ENCODE measurements at places on chromosomes 11 and 22.

GRCh38 chr11:19739872-19740271 is 27.2 kb downstream of the NAV2 start:
- no peak for DNase-seq

GRCh38 chr11:116221351-116221750 is 551.4 kb downstream of the BUD13 start:
- DNase-seq: no peak

DNA sequence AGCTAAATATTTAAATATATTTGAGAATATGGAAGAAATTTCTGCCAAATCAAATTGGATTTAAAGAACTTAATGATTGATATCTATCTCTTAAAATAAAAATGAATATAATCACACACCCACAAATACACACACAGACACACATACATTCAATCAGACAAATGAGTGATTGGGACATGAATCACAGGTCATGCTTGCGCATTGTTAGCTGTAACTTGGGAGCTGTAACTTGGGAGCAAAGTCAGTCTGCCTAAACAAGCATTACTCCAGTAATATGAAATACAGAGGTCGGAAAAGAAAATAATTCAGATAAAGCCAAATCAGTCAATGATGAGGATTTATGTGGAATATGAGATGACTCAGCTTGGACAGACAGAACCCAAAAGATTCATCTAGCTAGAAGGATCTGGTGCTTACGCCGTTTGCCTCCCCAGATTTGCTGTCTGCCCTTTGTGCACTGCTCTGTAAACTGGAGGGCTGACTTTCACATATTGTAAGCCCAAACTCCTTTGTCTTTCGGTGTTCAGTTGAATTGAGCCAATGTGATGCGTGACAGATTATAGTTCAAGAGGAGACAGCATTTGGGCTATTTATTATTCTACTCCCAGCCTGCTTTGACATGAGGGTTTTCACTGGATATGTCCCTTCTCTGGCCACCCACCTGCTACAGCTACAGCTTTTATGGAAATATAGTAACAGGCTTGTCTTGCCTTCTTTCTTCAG is 1.6 kb downstream of the OR56B1 start:
- no peak for DNase-seq

DNA sequence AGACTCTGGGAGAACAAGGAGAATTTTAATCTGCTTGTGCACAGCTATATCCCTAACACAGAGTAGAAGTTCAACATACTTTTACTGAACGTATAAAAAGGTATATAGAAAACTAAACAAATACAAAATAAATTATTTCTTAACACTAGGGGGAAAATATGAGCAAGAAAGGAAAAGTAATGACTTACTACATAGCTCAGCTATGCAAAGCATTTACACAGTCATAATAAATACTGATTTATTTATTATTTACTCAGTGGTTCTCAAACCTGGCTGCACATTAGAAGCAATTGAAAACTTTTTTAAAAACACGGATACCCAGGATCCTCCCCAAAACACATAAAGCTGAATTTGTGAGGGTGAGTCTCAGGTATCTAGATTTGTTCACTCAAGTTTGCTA is 182.5 kb downstream of the TTC28 start:
- DNase-seq: no peak

GRCh38 chr11:106913141-106913540 is 105.1 kb downstream of the GUCY1A2 start:
- DNase-seq: no peak

DNA sequence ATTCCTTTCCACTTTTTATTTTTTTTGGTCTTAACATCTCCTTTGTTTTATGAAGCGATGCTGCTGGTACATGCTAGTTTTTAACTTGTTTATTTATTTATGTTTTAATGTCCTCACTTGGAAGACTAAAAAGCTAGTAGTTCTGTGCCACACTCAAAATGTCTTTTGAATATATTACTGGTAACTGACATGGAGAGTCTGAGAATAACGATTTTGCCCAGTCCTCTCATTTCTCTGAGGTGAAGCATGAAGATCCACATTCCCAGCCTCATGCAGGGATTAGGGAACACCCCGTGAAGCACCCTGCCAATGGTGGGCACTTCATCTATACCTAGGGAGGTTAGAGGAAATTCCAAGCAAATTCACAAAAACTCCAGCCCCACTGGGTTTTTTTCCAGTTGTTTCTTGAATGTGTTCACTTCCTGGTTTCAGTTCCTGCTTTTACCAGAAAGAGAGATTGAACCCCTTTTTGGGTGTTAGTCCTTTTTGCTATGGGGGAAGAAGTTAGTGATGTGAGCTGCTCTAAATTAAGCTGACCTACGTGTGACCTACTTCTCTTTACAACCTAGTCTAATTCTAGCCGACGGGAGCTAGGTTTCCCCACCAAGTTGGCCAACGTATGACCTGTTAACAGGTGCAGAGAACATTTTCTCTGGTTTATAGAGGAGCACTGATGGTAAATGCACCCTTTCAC is 106.1 kb downstream of the SLC1A2 start:
- no peak for DNase-seq

DNA sequence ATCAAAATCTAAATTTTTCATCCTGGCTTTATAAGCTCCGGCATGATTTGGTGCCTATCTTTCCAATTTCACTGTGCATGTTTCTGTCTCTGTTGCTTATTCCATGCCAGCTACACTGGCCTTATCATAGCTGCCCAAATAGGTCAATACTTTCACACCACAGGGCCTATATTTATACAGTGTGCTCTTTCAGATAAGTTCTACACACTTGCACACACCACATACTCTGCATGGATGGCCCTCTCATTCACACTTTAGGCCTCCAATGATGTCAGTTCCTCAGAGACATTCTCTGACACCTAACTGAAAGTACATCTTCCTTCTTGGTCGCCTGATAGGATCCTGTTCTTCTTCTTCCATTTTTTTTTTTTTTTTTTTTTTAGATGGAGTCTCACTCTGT is 7.0 kb downstream of the ALG8 start:
- no peak for DNase-seq

All from activated CD8-positive, alpha-beta memory T cell treated with anti-CD3 and anti-CD28 coated beads, Interleukin-2, amount 50 U/mL, for 48 hours (primary cell).